EL (cell line): ENCODE measurements at places on chromosomes 7 and 10.

- DNase-seq: peak; percentile 74
These were observed 161.7 kb upstream of the PLXDC2 start for GRCh38 chr10:19654576-19654975.

GRCh38 chr10:44395396-44395795 lies 10.5 kb upstream of the CXCL12 start:
- DNase-seq: no peak

GRCh38 chr10:13942035-13942434 lies 355.3 kb downstream of the PRPF18 start:
- DNase-seq: no peak

DNA sequence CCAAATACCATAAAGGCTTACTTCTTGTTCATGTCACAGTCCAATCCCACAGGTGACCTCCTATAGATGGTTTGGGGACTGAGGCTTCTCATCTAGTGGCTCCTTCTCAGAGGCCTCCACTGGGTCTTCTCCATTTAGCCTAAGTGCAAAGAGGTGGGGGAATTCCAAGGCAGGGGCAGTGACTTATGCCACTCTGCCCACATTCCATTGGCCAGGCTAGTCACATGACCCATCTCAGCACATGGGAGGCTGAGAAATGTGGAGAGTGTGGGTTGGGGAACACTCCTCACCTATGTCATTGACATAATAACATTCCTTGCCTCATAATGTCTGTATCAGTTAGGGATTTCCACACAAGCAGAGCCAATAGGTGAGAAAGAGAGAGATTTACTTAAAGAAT lies 104.3 kb upstream of the PLXNA4 start:
- DNase-seq: no peak

DNA sequence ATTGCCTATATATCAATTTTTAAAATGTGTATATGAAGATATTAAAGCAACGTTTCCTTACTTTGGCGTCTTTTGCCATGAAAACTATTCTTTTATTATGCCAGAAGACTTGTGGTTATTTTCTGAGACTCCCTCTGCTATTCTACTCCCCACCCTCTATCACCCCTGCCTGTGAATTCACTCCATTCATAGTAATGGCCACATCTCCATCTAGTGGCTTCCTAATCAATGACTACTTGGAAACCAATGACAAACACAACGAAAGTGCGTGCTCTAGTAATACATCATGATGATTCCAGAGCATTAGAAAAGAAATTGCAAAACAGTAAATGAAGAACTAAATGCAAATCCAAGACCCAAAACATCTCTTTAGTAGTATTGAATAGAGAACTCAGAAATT lies 186.7 kb upstream of the HGF start:
- peak; percentile 25 for DNase-seq

DNA sequence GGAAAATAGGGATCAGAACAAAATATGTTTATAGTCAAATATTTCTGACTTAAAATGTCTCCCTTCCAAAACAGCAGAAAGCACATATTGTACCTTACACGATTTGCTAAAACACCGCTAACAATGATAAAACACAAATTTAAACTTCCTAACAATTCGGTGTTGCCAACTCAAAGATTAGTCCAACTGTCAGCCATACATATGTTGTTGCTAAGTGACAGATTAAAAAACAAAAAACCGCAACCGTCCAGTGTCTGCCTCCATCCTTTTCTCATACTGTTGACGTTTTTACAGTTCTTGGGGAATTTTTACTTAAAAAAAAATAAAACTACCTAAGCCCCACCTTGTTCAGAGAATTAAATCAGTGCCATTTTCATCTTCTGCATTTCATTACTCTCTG lies 118.0 kb downstream of the RAB11FIP2 start:
- no peak for DNase-seq

- peak; percentile 42 for DNase-seq
These were observed 116.8 kb downstream of the ABLIM1 start for GRCh38 chr10:114541081-114541796.

- DNase-seq: no peak
These were observed 1034.5 kb upstream of the LRRTM3 start for GRCh38 chr10:65891073-65891981.

- DNase-seq: peak; percentile 2
These were observed 575.6 kb downstream of the KIF20B start for GRCh38 chr10:90276894-90277475.

GRCh38 chr7:51607447-51607846 lies 290.8 kb upstream of the COBL start:
- no peak for DNase-seq

GRCh38 chr10:103125323-103126267 lies 67.5 kb downstream of the NT5C2 start:
- no peak for DNase-seq

DNA sequence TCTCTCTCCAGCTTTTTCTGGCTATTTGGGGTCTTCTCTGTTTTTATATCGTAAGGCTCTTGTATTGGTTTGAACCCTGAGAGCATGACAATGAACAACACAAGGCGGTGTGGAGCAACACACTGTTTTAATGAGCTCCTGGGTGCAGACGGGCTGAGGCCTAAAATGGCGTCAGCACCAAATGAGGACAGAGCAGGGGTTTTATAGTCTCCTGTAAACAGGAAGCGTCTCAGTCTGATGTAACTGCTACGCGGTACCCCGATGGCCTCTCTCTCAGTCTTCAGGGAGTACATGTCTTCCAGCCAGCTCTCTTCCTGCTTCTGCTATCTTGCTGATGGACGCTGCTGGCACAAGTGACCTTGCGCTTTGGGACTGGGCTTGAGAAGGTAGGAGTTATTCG lies 95.9 kb upstream of the CCDC71L start:
- no peak for DNase-seq

DNA sequence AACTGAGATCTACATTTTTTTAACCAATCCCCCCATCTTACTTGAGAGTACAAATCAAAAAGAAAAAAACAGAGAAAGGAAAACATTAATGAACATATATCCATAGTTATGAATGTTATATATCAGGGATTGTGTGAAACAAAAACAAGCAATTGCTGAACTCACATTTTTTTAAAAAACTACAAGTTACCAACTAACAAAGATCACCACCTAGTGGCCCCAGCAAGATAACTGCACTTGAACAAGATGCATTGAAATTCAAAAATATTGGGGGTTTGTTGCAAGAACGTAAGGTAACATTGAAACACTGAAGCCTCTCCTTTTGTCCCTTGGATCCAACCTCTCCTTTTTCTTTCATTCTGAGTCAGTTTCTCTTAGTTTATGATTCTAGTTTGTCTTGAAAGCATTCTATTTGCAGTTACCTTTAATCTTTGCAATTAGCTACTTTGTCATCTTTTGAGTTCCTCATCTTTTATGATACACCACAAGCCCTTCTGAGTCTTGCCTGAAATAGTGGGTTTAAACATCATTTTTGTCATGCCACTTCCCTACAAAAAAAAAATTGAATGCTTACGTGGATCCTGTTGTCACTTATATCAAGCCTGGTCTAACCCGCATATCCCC lies 87.3 kb upstream of the TES start:
- peak; percentile 36 for DNase-seq

DNA sequence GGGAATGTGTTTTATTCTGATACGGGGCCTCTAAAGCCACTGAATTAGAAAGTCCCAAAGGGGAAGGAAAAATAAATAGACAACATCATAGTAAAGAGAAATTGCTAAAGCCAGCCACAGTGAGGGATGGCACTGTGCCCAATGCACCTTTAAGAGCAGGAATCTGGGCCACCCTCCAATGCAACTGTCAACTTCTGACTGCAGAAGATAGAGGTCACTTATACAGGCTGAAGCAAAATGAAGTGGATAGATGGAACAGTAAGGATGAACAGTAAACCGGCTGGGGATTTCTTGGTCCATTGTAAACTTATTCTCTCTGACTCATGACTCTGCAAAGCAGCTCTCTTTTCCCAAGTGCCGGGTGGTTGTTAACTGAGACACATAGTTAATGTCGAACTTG lies 54.0 kb upstream of the KCNIP2 start:
- DNase-seq: peak; percentile 12

DNA sequence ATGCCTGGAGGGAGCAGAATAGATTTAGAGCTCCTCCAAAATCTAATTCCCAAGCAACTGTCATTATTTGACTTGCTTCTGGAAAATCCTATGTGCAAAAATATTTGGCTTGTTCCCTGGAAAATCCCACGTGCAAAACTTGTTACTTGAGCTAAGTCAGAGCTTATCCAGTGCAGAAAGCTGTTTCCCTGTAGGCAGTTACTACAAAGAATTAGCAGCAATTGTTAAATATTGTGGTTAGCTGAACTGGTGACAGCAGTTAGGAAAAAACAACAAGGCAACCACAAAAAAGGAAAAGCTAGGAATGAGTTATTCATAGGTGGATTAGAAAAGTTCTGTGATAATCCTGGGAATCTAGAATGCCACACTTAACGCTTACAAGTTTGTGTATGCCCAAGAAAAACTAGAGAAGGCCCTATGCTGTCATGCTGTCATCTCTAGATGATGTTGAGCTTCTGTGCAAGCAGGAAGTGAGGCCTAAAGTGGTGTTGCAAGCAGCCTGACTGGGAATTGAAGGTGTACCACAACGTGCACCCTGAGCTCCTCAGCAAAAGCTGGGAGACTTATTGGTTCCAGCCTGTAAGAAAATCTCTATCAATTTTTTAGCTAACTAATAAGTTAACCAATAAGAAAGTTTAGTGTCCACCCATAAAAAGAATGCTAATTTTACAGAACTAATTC lies 738.6 kb upstream of the LRRTM3 start:
- DNase-seq: no peak

- no peak for DNase-seq
These were observed 12.5 kb upstream of the TMEM72 start for GRCh38 chr10:44898665-44899064.

- peak; percentile 41 for DNase-seq
These were observed 237.8 kb downstream of the SEMA3E start for GRCh38 chr7:83410989-83411591.

GRCh38 chr10:88390041-88390440 lies 193.1 kb downstream of the RNLS start:
- no peak for DNase-seq

GRCh38 chr10:63711361-63711760 lies 190.2 kb downstream of the REEP3 start:
- DNase-seq: no peak

DNA sequence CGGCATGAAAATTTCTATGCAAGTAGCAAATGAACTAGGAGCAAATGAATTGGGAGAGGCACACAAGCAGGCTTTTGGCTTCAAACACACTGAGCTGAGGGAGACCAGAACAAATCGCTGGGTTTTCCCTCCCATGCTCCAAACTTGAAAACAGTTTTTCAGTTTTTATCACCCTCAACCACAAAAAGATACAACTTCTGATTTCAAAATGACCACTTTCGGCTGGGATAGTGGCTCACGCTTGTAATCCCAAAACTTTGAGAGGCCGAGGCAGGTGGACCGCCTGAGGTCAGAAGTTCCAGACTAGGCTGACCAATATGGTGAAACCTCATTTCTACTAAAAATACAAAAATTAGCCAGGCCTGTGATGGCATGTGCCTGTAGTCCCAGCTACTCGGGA lies 9.0 kb upstream of the CHUK start:
- DNase-seq: no peak
